Peyer's patch (tissue), 4 donors: ENCODE measurements at places on chromosomes 12 and 14. TPM values are rescaled to one million over a fixed set of nuclear protein-coding genes. Genes with fewer than 3 reads are reported as not detected.

DNA sequence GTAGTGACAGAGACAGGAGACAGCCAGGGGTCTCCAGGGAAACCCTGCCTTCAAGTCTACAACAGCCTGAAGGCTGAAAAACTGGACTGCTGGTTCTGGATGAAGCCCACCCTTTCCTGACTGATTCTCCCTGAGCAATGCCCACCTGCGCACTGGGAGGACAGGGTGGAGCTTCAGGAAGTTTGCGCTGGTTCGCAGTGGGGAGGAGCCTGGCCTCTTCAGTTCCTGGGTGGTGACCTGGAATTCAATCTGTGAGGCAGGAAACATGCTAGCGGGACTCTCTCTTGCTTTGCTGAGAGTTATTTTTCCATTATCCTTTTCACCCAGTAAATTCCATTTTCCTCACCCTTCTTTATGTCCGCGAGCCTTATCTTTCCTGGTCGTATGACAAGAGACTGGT lies 600.8 kb downstream of the TRHDE start:
- no peaks in the 10 kb centered on the region for H3K27me3 ChIP-seq
- no peak overlapping the region for H3K4me3 ChIP-seq
- no peak for DNase-seq
- no peaks in the 10 kb centered on the region for H3K4me1 ChIP-seq
- H3K36me3 ChIP-seq, result no peaks in the 10 kb centered on the region

Gene TMEM119
- total RNA-seq, result 1.8 TPM

Gene PLCZ1
- total RNA-seq, result not detected

DNA sequence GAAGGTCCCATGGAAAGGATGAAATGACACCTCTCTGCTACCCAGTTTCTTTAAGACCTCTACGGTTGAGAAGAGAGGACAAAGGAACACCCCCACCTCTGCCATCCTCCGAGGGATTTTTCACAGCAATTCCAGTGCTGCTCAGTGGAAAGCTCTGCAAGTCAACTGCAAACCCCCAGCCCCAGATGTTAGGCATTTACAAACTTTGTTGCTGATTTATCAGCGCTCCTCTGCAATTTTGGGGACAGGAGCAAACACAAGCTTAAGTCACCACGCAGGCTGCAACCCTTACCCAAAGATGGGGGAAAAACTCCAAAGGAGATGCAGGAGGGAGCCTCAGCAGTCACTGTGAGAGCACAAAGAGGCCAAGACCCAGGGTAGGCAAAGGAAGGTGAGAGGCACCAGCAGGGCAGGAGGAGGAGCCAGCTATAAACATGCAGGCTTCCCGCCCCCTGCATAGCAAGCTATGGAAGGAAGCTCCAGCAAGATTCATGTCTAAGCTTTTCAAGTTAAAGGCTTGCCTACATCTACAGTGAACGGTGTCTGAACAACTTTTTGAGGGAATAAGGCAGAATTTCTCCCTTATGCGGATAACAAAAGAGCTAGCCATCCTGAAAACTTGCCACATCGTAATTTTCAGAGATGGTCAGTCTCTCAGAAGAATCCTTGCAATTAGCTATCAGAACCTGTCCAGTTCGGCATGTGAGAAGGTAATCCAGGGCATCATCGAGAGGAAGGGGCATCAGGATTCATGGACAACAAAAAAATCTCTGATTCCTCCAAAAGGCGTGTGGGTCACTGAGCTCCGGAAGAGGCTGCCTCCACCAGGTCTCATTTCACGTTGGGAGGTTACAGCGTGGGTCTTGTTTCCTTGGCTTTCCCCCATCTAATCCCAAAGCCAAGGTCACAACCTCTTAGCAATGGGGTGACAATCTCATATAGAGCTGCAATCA lies 3.9 kb downstream of the CTDSP2 start:
- H3K36me3 ChIP-seq, result no peaks in the 10 kb centered on the region
- H3K4me1 ChIP-seq, result peaks cover 72% of the 10 kb centered on the region
- DNase-seq, result no peak
- no peak overlapping the region for H3K27ac ChIP-seq
- no peak overlapping the region for H3K4me3 ChIP-seq

DNA sequence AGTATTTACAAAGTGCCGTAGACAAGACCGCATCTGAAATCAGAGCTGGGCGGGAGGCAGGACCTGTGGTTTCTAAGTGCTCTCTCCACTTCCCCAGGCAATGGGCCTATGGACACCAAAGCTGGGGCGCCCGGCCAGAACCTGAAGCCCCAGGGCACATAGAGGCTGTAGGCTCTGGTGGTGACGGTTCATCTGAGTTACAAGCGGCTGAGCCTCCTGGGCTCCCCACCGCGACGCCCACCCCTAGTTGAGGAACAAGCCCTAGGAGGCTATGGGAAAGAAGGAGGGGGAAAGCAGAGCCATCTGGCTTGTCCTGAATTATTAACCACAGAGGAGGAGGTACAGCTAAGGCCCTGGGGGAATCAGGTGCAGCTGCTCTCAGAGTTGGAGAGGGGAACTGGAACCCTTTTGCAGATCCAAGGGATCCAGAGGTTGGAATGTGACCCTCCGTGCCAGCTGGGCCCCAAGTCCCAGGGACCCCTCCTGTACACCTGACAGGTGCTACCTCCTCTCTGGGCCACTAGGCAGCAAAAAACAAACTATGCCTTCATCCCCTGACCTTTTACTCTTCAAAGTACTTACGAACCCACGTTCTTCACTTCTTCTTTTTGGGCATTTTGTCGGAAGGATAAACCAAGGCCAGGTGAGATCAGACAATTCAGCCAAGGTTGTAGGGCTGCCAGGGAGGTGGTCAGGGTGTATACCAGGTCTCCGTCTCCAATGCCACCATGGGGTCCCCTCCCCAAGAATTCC lies 77.2 kb downstream of the ARL6IP4 start:
- no peak for DNase-seq
- no peak overlapping the region for H3K4me3 ChIP-seq
- no peaks in the 10 kb centered on the region for H3K27me3 ChIP-seq
- peaks cover under 1% of the 10 kb centered on the region for H3K4me1 ChIP-seq
- peak overlapping the region; percentile 19 for H3K27ac ChIP-seq

DNA sequence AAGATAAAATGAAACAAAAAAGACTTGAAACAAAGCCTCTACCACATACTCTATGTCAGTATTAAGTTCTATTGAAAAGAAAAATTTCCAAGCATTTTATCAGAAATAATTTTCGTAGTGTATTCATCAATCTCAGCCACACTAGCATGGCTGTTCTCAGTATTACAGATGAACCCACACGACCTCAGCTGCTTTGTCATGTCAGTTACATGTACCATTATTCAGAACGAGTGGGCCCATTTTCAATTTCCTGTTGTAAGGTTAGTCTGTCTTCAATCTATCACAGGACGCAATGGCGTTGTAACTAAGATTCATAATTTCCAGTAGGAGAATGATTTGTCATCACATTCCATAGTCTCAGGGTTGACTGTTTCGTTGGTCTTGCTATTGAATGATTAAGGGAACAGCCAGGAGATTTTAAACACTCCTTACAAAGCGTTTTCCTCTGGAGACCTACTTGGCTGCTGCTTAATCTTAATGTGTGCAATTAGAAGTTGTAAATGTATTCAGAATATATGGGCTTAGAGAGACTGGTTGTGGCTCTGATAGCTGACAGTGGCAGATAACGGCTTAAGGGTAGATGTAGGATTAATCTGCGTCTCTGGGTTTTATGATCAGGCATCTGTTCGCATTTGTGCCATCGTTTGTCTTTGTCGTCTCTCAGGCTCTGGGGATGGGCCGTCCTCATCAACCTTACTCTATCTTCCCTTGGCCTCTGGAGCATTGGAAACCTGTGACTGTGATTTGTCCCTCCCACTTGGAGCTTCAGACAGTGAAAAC lies 65.4 kb downstream of the GLT1D1 start:
- H3K36me3 ChIP-seq, result no peaks in the 10 kb centered on the region
- H3K4me1 ChIP-seq, result no peaks in the 10 kb centered on the region
- no peak for DNase-seq
- H3K4me3 ChIP-seq, result no peak overlapping the region

Gene TBX3
- 85.1 TPM for total RNA-seq

DNA sequence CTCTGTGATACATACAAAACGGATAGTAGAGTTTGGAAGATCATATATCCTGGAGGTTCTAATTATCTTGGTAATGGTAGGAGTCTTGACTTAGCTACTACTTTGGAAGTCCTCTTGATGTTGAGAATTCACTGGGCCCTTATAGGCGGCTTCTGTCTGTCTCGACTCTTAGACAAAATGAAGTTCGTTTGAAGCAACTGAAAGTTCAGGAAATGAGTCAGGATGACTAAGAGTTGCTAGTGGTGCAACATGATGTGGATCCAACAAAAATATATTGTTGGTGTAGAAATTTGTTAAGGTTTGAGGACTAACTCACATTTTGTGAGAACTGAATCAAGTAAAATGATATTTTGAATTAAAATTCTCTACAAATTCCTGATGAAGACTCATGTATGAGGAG lies 272.7 kb downstream of the AEBP2 start:
- no peaks in the 10 kb centered on the region for H3K4me1 ChIP-seq
- H3K27me3 ChIP-seq, result no peaks in the 10 kb centered on the region
- H3K36me3 ChIP-seq, result no peaks in the 10 kb centered on the region
- no peak overlapping the region for H3K4me3 ChIP-seq
- no peak for DNase-seq
- no peak overlapping the region for H3K27ac ChIP-seq

Gene ART4
- total RNA-seq, result not detected

GRCh38 chr12:104701756-104702155 lies 245.0 kb downstream of the CHST11 start:
- no peaks in the 10 kb centered on the region for H3K4me1 ChIP-seq
- H3K27ac ChIP-seq, result no peak overlapping the region
- no peaks in the 10 kb centered on the region for H3K36me3 ChIP-seq

DNA sequence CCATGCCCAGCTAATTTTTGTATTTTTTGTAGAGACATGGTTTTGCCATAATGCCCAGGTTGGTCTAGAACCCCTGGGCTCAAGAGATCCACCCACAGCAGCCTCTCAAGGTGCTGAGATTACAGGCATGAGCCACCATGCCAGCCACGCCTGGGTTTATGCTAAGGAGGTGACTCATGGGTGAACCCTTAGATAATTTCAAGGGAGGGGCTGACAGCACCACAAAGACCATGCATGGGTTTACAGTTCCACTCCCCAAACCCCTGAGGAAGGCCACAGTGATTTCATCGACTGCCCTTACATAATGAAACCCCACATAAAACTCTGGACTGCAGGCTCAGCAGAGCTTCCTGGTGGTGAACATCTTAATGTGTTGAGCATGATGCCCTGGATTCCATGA lies 33.7 kb downstream of the TMEM132D start:
- no peaks in the 10 kb centered on the region for H3K4me1 ChIP-seq
- H3K27me3 ChIP-seq, result no peaks in the 10 kb centered on the region
- DNase-seq, result no peak
- no peak overlapping the region for H3K4me3 ChIP-seq
- H3K27ac ChIP-seq, result no peak overlapping the region

DNA sequence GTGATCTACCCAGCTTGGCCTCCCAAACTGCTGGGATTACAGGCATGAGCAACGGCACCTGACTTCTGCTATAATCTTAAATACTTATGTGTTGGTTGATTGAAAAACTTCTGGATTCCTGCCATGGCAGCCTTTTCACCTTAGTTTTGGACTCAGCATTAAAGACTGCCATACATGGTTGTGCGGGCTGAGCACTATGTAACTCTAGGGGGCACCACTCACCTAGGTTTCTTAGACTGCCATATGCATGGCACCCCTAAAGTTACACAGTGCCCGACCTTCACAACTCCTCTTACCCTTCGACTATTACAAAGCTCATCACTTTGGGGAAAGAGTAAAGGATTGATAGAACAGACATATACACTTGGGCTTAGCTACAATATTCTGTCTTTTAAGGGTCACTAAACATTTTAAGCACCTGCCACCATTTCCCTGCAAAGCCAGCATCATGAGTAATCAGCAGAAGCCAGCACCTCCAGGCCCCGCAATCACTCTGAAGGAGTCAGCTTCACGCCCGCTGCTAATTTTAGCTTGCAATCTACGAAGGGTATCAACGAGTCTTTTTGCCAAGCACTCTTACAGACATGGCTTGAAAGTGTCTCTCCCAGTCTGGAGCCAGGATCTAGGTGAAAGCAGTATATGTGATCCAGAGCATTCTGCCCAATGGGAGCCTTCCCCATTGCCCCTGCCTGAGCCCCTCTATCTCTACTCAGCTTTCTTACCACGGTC lies 59.8 kb downstream of the SUDS3 start:
- no peaks in the 10 kb centered on the region for H3K36me3 ChIP-seq
- no peak overlapping the region for H3K4me3 ChIP-seq
- H3K27me3 ChIP-seq, result no peaks in the 10 kb centered on the region
- no peaks in the 10 kb centered on the region for H3K4me1 ChIP-seq

DNA sequence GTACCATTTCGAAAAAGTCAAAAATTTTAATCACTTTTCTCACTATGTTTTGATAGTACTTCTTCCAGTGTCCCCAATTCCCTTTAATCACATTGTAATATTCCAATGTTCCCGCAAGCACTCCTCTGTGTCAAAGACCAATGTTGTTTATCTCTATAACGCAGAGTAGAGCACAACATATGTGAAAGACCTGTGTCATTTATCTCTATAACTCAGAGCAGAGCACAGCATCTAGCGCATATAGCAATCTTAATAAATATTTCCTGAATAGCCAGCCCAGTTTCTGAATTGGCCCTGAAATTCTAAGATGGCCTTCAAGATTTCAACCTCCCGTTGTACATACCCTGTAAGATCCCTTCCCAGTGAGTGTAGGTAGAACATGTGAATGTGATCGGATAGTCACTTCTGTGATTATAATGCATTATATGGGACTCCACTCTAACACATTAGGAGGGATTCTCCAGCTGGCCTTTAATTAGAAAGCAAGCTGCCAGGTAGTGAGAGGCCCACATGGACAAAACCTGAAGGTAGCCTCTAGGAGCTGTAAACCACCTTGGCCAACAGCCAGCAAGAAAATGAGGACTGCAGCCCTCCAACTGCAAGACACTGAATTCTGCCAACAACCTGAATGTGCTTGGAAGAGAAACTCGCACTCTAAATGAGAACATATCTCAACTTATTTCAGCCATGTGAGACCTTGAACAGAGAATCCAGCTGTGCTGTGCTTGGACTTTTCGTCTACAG lies 238.8 kb upstream of the SYT10 start:
- H3K27ac ChIP-seq, result no peak overlapping the region
- DNase-seq, result no peak
- no peaks in the 10 kb centered on the region for H3K36me3 ChIP-seq
- H3K4me3 ChIP-seq, result no peak overlapping the region
- H3K4me1 ChIP-seq, result no peaks in the 10 kb centered on the region

GRCh38 chr12:80838024-80838658 lies 99.6 kb downstream of the LIN7A start:
- H3K4me3 ChIP-seq, result no peak overlapping the region
- H3K4me1 ChIP-seq, result no peaks in the 10 kb centered on the region
- H3K27ac ChIP-seq, result no peak overlapping the region
- DNase-seq, result no peak
- no peaks in the 10 kb centered on the region for H3K27me3 ChIP-seq

Gene KCNC2
- total RNA-seq, result not detected

GRCh38 chr14:100723830-100724437 lies 2.8 kb upstream of the DLK1 start:
- H3K4me3 ChIP-seq, result no peak overlapping the region
- DNase-seq, result no peak
- no peaks in the 10 kb centered on the region for H3K36me3 ChIP-seq
- H3K4me1 ChIP-seq, result no peaks in the 10 kb centered on the region

Gene TRIM9
- total RNA-seq, result 0.47 TPM

Gene PYGL
- 42.1 TPM for total RNA-seq

Gene RBP5
- total RNA-seq, result 4.3 TPM
